ENCODE measurements at places on chromosomes 2 and 18.

- no peak for DNase-seq
These were observed 114.8 kb upstream of the ANKRD30BL start for GRCh38 chr2:132276571-132276981.

DNA sequence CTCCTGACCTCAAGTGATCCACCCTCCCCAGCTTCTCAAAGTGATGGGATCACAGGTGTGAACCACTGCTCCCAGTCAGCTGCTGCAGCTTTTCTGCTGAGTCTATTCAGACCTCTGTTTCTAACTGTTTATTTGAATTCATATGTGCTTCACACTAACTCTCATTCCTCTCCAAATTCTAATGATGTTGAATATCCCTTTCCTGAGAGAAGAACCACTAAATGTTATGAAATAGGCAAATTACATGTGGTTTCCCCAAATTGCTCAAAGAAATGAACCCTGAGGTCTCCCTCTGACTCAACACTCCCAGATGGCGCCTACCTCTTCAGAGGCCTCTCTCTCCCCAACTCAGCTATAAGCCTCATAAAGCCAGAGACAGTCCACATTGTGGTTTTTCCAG, 98.6 kb downstream of the IRS1 start:
- DNase-seq, result no peak

- peak; percentile 80 for DNase-seq
These were observed 7.4 kb upstream of the STAT4 start for GRCh38 chr2:191158193-191158592.

DNA sequence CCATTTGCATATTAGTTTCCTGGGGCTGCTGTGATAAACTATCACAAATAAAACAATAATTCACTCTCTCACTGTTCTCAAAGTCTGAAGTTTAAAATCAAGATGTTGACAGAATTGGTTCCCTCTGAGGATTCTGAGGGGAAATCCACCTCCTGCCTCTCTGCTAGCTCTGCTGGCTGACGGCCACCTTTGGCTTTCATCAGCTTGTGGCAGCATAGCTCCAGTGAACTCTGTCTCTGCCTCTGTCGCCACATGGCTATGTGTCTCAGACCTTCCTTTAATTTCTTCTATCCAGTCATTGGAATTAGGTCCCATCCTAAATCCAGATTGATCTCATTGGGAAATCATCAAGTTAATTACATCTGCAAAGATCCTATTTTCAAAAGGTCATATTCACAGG, 38.9 kb upstream of the TRIM43 start:
- no peak for DNase-seq

- no peak for DNase-seq
These were observed 210.9 kb downstream of the L3MBTL4 start for GRCh38 chr18:6203791-6204190.

- DNase-seq, result no peak
These were observed 112.8 kb downstream of the PHLPP1 start for GRCh38 chr18:62828091-62828640.

DNA sequence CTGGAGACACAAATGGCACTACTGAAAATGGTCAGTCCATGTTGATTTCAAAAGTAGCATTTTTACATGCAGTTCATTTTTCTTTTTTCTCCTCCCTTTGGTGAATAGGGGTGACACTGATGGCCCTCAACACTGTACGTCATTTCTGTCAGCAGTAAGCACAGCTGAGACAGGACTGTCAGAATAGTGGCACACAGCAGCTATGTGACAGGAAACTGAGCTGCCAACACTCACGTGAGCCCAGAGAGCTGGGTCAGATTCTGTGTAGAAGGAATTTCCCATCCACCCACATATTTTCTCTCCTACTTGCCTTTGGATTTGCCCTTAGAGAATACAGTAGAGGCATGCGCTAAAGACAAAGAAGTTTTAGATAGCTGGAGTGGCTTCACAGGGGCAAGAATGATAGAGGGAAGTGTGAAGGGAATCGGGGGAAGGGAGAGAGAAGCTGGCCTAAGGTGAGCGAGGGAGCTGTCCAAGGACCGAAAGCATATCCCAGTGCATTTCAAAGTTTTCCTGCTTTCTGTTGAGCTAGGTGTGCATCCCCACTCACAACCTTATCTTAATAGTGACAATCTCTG, 476.6 kb downstream of the CNTNAP5 start:
- no peak for DNase-seq

GRCh38 chr2:39836638-39837037, 57.6 kb upstream of the THUMPD2 start:
- DNase-seq, result no peak

- no peak for DNase-seq
These were observed 425.3 kb downstream of the THSD7B start for GRCh38 chr2:137190411-137191195.

DNA sequence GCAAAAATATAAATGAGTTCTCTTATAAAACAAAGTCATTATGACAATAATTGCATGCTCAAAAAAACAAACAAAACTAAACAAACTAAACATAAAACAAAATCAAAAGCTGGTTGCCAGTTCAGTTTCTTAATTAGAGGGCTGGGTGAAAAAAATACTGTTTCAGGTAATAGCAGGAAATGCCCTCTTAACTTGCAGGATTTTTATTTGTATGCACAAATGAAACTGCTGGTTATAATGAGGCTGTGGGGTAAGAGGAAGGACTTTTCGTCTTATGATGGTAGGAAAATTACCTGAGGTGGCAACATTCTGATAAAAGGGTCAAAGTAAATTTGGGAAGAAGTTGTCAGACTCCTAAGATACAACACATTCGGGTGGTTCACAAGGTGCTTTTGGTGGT, 21.5 kb upstream of the CDKL4 start:
- DNase-seq, result no peak

- DNase-seq, result no peak
These were observed 78.9 kb upstream of the YWHAQ start for GRCh38 chr2:9709539-9710285.
